ENCODE measurements at places on chromosomes 1 and 21.
A peak's percentile ranks its signal among the peaks of the same experiment; 100 is the strongest.

DNA sequence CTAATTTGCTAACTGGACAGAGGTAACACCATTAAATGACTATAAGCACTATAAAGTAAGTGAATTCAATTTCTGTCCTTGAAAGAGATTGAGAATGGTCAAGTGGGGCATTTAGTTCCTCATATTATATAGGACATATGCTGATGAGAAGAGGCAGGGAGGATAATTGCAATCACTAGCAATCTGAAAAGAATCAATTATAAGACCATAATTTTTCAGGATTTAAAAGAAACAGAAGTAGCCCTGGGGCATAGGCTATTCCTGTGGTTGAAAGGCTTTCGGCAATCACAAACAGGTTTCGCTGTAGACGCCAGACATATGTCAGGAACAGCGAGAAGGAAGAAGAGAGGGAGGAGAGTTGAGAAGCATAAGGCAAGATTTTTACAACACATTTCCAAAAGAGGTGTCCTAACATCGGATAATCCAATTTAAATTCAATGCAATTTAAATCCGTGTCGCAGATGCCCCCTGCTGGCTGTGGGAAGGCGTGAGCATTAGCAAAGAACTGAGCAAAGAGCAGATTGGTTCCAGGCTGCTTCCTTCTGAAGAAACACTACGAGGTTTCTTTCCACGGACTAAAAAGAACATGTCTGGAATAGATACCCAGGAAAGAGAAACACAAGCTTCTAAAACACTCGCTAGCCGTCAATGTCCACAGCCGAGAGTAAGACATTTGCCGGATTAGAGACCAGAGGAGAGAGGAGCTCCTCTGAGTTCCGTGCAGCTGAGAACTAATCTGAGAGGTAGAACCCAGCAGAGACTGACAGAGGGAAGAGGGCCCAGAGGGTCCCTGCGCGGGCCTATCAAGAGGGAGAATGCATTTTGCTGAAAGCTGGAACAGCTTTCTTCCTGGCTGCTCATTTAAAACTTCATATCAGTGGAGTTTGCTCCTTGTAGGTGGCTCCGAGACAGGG, 27.9 kb downstream of the RGS5 start:
- DNase-seq: peak; percentile 28

DNA sequence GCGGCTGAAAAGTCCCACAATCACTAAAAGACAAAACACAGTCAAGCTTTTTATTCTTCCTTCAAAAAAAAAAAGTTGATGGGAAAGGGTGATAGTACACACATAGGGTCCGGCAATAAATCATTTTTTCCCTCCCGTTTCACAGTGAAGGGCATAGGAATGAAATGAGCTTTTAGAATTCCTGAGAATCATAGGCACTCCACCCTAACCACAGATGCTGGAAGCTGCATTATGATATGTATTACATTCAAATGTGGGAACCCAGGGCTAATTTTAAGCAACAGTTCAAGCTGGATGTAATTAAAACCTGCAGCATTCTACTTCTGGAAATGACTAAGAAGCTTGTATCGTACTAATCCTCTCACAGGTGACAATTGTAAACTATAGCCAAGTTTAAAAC, 75.7 kb upstream of the KCNJ15 start:
- no peak for DNase-seq

DNA sequence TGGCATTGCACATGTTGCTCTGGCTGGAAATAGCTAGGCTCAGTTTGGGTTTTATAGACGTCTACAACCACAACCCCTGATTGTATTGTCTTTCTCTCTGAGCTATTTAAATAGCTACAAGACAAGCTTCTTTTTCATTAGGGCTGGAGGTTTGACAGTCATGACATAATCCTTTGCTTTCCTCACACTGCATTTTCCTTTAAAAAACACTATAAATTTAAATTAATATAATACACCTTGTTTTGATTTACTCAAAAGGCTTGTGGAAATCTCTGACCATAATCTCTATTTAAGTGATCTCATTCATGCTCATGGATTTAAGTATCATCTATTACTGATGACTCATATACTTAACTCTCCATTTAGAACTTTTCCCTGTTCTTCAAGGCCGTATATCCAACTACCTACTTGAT, 50.4 kb upstream of the PTGFR start:
- no peak for DNase-seq

GRCh38 chr1:64645735-64646134, 99.1 kb upstream of the RAVER2 start:
- DNase-seq: no peak

- no peak for DNase-seq
Observed at GRCh38 chr1:192554904-192555303, 20.7 kb upstream of the RGS1 start.

- no peak for DNase-seq
Observed at GRCh38 chr1:58340185-58340584, 206.3 kb downstream of the OMA1 start.

DNA sequence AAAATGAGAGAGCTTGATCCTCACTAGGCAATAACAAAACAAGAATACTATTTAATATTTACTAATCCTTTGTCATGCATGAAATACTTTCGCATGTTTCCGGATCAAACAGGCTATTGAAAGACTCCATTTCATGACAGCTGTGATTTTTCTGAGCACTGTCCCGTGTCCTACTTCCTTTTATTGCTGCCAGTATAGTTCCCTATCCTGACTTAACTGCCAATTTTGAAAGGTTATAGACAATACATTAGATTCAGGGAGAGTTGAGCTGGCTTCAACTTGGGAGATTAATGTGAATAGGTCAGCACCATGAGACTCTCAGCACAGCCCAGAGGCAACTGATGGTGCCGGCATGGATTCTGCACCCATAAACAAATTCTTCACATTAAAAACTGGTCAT, 225.8 kb downstream of the VAV3 start:
- DNase-seq: no peak

DNA sequence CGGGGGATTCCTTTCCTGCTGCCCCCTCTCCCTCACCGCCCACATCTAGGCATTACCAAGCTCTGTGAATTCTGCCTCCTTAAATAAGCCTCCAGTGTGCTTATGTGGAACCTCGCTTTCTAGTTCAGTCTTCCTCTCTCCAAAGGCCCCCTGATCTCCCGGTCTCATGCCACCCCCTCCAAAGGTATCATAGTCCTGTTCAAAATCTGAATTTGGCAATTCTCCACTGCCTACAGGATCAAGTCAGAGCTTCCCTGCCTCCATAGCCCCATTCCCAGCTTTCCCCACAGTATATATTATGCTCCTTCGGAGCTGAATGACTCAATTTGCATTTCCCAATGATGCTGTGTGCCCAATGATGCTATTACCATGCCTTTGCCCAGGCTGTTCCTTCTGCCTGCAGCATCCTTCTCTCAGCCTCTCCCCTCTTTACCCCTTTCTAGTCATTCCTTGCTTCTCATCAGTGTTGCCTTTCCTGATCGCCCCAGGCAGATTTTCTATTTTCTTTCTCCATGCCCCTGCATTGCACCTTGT, 1.7 kb downstream of the AZIN2 start:
- DNase-seq: no peak

DNA sequence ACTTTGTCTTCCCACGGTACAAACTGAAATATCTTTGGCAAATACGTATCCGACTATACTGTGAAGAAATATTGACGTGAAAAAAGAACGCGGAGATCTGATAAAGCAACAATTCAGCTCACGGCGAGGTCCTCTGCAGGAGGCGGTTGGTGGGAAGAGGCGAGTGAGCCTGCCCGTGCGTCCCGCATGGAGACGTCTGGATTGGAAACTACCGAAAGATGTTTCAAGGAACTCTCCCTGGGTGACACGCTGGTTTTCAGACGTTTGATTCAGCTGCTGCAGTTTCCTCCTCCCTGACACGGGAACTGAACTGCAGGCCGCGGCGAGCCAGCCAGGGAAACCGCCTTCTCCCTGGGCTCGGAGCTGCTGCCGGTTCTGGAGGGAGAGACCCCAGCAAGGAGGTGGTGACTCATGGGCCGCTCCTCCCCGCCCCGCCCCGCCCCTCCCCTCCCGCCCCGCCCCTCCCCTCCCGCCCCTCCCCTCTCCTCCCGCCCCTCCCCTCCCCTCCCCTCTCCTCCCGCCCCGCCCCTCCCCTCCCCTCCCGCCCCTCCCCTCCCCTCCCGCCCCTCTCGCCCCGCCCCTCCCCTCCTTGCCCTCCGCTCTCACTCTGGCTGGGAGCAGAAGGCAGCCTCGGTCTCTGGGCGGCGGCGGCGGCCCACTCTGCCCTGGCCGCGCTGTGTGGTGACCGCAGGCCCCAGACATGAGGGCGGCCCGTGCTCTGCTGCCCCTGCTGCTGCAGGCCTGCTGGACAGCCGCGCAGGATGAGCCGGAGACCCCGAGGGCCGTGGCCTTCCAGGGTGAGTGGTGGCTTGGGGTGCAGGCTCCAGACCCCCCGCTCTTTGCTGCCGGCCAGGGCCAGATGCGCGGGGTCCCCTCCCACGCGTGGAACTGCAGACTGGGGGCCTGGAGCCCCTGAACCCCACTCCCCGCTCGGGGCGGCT, at the start of gene COL6A1:
Gene COL6A1, plus strand, starts transcription at position 620 of the 941 bp plus-strand sequence. Its CDS starts 81 bp downstream, at position 701.
- peak; percentile 53 for DNase-seq

DNA sequence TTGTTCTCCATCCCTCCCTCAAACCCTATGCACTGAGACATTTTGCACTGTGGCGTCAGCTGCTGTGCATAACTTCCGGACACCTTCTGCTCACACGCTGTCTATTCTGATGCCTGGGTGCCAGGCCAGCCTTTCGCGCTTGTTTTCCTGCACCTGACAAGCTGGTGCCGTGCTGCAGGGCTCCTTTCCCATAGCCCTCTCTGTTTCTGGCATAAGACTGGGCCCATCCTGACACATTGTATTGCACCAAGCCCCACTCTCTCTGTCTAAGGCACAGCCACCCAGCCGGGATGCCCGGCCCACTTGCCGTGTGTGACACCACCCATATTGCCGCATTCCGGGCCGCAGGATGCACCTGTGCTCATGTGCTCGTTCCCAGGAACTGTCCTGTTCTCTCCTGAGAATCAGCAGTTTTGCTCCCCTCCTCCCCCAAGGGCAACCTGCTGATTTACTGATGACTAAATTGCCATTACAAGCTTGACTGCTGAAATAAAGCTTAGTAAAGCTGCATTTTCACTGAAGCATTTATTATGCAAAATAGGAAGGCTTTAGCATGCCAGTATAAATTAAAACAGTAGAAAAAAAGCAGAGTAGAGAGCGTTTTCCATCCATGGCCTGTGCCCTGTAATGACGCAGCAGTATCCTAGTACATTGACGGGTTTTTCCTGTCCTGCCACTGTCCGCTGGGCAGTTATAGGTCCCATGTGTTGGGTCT, 88.0 kb downstream of the CD247 start:
- DNase-seq: no peak

GRCh38 chr21:38048167-38048566, 131.9 kb upstream of the KCNJ6 start:
- DNase-seq: no peak

DNA sequence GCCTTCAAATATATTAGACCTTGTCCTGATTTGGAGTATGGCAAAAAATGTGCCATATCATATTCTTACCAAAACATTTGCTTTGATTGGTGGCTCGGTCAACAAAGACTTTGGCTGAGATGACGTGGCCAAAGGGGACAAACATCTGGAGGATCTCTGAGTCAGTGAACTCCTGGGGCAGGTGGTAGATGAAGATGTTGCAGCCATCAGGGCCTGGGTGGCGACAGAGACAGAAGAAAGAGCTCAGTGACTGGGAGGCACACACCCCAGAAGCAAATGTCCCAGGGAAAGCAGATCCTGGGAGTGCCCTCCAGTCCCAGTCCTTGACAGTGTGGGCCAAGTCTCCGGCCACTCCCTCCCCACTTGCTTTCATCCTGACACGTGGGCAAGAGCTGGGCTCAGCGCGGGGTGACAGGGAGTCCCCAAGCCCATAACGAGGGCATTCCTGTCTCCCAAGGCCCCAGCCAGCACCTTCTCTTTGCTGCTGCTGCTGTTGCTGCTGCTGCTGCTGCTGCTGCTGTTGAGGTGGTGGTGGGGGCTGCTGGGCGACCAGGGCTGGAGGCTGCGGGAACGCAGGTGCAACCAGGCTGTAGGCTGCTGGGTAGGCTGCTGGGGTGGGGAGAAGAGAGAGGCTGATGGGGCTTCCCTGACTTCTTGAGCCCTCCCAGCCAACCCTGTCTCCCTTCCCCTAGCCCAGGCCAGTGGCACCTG, 10.7 kb downstream of the CELF3 start:
- DNase-seq: no peak

- DNase-seq: no peak
Observed at GRCh38 chr21:46294647-46295176, 8.6 kb downstream of the YBEY start.

DNA sequence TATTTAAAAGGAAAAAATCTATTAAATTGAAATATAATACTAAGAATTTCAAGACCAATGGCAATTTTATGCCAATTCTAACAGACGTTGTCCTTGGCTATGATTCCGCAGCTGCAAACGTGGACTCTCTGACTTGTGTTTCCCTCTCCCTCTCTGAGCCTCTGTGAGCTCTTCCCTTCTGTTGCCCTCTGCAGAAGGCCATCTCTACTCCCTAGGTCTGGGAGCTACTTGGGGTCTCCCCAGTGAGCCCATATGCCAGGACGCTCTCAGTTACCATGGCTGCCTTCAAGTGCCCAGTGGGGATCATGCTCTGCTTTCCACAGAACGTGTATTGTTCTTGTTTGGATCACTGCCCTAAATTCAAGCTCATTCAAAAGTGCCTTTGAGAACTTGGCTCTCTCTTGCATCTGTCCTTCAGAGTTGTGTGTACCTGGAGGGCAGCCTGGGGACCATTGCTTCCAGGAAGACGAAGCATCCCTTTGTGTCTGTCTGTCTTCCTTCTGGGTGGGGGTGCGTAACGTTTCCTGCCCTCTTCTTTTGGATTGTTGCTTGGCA, 97.5 kb upstream of the TSPAN2 start:
- DNase-seq: no peak

GRCh38 chr1:157236072-157236471, 97.9 kb upstream of the ETV3 start:
- DNase-seq: no peak

All from activated naive CD4-positive, alpha-beta T cell treated with anti-CD3 and anti-CD28 coated beads, Interleukin-2, amount 50 U/mL, for 16 hours (primary cell).